ENCODE measurements at places on chromosomes 12 and 14. TPM values are rescaled to one million over a fixed set of nuclear protein-coding genes. Genes with fewer than 3 reads are reported as not detected.

PTPRR gene
- total RNA-seq, result 0.60 TPM

RHEBL1 gene
- total RNA-seq, result 6.9 TPM

BATF gene
- not detected for total RNA-seq

STXBP6 gene
- total RNA-seq, result 3.5 TPM

DNA sequence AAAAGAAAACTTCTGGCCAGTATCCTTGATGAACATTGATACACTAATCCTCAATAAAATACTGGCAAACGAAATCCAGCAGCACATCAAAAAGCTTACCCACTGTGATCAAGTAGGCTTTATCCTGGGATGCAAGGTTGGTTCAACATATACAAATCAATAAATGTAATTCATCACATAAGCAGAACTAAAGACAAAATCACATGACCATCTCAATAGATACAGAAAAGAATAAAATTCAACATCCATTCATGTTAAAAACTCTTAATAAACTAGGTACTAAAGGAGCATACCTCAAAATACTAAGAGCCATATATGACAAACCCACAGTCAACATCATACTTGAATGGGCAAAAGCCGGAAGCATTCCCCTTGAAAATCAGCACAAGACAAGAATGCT, 71.8 kb upstream of the PTPRB start:
- DNase-seq, result no peak

DNA sequence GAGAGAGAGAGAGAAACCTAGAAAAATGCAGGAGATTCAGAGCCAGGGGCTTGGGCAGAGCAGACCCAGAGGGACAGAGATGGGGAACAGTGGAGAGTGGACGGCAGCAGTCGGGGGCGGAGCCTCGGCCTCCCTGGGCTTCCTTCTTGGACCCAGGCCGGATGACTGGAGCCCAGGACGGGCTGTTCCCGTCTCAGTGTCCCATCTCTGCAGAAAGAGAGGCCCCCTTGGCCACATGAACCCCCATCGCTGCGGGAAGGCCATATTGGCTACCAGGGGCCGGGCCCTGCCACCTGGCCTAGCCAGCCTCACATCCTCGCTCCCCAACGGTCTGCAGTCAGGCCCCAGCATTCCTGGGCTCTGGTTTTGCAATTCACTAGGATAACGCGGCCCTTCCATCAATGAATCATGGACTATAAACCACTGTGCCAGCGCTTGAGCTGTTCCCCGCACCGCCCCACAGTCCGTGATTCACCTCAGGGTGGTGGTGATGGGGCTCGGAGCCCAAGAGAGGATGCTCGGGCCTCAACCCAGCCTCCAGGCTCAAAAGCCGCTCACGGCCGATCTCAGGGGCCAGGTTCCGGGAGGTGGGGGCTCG, 116.5 kb downstream of the RFLNA start:
- no peak for DNase-seq

DNA sequence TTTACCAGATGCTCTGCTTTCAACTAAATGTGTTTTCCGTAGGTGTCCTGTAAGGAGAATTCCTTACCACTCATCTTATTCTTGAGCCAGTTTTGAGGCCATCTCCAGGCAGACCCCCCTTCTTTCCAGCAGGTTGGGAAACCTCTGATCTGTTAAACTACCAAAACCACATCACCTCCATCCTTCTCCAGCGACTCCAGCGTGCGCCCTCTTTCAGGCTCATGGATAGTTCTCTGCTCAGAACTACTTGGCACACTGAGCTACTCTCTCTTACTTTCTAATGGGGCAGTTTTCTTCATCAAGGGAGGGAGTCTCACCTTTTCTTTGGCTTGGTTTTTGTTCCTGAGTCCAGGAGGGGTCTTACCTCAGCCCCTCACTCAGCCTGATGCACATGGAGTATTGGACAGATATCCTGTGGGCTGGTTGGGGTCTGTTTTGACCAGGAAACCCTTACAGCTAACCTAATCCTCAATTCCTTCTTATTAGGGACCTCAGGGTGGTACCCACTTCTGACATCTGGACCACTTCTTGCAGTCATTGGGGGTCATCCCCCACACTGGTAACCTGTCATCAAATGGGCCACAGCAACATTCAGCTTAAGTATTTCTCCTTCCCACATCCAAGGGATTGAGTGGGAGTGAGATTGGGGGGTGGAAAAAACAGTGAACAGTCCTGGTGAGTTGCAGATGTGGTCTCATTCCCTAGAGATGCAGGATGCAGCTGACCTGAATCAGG, 5.2 kb downstream of the DHRS2 start:
- DNase-seq, result no peak

GRCh38 chr14:33463731-33464130, 487.1 kb downstream of the EGLN3 start:
- no peak for DNase-seq

DNA sequence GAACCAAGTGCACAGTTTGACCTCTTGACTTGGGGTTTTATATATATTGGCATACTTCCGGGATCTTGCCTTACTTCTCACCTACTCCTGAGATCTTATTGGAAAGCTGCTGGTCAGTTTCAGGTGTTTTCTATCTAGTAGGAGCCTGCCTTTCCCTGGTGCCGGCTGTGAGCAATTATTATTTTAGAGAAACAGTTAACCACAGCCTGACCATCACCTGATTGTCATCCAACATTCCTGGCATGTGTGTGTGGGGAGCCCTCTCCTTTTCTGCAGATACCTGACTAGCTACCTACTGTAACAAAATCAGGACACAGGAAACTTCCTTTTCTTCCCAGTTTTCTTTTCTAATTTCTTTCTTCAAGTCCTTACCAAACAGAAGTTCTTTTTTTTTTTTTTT, 220.4 kb downstream of the ATP23 start:
- DNase-seq, result no peak

DNA sequence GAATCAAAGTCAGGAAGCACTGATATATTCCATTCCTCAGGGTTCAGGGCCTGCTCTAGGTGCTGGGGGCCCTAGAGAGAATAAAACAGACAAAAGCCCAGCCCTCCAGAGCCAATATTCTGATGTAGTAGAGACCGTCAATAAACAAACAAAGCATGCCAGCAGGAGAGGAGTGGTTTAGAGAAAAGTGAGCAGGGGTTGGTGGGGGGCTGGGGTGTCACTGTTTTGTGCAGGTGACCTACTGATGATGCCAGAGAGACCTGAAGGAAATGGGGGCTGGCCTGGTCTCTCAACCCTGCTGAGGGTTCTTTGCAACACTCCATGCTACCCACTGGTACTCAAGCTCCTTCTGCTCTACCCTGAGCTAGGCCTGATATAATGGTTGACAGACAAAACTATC, 26.5 kb downstream of the IL26 start:
- DNase-seq, result no peak

- peak; percentile 26 for DNase-seq
Observed at GRCh38 chr12:111788178-111788654, 21.5 kb downstream of the ALDH2 start.

GRCh38 chr12:26567126-26567525, 265.9 kb downstream of the ITPR2 start:
- no peak for DNase-seq

DNA sequence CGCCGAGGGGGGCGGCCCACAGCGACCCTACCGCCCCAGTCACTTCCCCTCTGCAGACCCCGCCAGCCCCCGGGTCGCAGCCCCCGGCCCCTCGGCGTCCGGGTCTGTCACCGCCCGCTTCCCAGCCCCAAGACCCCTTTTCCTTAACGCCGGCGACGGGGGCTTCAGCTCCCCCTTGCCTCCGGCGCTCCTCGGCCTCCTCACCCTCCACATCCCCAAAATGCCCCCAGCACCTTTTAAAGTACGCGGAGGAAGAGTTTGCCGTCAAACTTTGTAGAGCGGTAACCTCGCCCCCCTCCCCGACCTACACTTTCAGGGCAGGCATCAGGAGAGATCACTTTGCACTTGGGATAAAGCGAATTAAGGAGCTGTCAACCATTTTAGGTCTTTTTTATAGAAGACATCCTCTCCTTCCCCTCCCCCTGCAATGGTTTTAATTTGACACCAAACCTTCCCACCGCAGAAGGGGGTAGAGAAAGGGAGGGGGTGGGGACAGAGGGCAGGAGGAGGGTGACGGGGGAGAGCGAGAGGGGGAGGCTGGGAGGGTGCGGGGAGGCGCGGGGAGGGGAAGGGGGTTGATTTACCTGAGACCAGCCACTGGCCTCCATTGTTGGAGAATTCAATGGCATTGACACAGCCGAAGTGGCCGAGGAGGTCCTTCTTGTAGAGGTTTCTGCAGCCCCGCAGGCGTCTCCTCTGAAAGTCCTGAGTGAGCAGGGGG, 578 bp downstream of the DCAF5 start:
- DNase-seq, result peak; percentile 43

- no peak for DNase-seq
Observed at GRCh38 chr12:52432559-52433207, 1.5 kb downstream of the KRT75 start.

- no peak for DNase-seq
Observed at GRCh38 chr14:66507181-66507721, 696 bp upstream of the GPHN start.

DNA sequence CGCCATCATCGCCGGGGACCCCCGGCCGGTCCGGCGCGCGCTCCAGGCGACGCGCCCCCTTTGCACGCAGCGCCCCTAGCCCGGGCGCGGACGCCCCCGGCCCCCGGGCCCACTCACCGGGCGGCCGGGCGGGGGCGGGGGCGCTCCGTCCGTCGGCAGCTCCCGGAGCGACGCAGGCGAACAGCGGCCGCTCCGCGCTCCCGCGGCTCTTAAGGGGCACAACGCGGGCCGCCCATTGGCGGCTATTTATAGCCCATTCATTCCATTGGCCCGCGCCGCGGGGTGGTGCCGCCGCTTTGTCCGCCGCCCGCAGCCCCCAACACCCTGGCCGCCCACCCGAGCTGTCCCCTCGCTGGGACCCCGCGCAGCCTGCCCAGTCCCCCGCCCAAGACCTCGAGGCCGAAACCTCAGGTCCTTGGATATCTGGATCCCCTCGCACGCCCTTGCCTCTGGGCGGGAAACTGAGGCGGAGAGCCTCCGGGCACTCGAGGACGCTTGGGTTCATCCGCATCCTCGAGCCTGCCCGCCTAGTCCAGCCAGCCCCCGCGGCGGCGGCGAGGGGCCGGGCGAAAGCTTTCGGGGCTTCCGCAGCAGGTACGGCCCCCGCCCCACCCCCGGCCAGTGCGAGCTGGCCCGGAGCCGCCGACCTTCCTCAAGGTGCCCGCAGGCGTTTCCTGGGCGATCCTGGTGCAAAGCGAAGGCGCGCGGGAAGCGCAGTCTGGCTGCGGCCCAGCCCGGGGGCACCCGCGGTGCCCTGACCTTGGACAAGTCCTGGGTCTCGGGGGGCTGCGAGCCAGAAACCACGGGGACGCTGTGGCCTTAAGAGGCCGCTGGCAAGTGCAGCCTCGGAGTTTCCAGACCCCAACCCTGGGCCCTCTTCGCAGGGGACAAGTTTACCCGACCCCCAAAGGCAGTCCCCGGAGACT, at the start of gene CKB:
Gene CKB (minus strand): TSS at position 182 of the 926 bp plus-strand sequence. CDS start 337 bp downstream, outside the sequence.
- DNase-seq, result peak; percentile 78

DNA sequence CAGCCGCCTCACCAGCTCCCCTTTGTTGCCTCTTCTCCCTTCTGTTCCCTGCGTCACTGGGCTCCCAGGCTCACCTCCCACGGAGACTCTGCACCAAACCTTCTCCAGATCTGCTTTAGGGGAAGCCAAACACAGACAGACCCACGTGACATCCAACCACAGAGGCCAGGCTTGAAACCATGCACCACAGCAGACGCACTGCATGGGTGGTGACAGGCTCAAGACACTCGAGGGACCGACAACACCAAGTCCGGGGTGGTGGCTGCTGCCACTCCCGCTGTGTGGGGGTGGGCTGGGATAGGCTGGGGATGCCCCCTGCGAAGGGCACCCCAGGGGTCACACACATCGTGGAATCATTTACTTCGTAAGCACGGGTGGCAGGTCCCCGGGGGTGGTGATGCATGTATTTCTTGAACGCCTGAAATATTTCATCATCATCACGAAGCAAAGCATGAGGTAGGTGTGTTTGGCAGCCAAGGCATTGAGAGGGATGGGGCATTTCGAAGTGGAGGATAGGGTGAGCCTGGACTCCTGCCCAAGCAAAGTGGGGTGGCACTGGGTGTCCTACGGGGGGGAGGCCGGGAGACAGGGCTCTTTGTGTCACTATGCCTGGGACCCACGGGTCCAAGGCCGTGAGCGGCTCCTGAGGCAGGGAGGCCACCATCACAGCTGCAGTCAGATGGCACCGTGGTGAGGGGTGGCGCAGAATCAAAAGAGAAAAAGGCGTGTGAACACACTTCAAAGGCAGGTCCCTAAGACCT, 66.8 kb upstream of the RFLNA start:
- no peak for DNase-seq

DNA sequence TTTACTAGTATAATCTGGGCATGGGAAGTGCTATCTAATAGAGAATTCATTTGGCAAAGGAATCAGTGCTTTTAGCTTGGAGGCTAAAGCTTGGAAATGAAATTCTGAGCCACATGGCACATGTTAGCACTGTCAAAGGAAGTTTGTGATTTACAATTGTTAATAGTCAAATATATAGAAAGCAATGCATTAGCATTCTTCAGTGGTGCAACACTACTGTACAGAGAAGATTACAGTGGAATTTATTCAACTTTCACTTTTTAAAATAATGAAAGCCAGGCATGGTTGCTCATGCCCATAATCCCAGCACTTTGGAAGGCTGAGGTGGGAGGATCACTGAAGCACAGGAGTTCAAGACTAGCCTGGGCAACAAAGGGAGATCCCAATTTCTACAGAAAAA, 45.9 kb downstream of the PAX9 start:
- no peak for DNase-seq

- no peak for DNase-seq
Observed at GRCh38 chr12:108905725-108906124, 25.8 kb downstream of the DAO start.

- no peak for DNase-seq
Observed at GRCh38 chr12:94604366-94604698, 46.0 kb downstream of the TMCC3 start.

- DNase-seq, result no peak
Observed at GRCh38 chr12:25651931-25652330, 98.8 kb upstream of the LMNTD1 start.

DNA sequence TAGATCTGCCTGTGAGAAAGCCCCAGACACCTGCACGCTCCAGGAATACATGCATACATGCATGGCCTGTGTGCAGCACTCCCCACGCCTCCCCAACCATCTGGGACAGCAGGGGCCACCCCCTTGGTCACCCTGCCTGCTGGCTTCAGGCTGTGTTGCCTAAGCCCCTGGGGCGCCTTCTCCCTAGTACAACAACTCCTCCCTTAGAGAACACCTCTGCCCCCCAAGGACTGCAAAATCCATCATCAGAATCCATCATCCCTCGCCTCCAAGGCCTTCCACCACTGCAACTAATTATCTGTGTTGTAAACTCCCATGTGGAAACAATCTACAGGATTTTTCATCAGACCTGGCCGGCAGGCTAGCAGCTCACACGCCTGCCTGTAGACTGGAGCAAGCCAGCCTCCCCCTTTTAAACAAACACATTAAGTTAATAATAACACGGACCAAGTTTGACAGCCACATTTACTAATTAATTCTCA, 36.8 kb downstream of the ZFP36L1 start:
- DNase-seq, result no peak

- DNase-seq, result no peak
Observed at GRCh38 chr12:14802721-14803010, 612 bp downstream of the WBP11 start.

DNA sequence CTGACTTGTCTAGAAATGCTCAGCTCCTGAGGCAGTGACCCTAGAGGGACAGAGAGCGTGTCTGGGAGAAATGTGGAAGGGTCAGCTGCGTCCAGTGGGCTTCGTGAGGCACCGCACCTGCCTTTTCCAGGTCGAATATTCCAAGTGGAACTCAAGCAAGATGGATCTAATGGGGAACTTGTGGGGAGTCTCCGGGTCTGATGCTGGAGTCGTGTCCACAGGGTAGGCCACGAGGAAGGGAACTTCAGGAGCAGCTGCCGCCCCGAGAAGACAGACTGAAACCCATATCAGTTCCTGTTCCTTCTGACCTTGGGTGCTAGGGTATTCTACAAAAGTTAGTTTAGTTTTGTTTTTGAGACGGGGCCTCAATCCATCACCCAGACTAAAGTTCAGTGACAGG, 67.5 kb downstream of the TNFAIP2 start:
- no peak for DNase-seq

All from WTC11 (cell line).